ENCODE measurements at places on chromosomes 16 and 17.

- DNase-seq: no peak
Measured at GRCh38 chr16:56192986-56193945, 2.0 kb downstream of the GNAO1 start.

DNA sequence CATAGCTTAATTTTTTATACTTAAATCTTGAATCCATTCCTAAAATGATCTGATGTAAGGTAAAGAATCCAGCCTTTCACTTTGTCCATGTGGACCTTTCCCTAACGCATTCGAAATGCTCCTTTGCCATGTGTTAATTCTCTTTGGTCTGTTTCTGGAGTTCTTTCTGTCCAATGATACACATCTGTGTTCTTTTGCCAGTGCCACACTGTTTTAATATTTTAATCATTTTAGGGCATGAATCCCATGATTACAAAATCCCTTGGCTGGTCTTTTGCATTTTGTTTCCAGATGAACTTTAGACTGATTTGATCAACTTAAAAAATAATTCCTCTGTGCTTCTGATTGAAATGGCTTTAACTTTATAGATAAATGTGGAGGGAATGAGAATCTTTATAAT, 74.1 kb downstream of the NTN1 start:
- DNase-seq: no peak

- no peak for DNase-seq
Measured at GRCh38 chr17:35790841-35791240, 4.6 kb downstream of the MMP28 start.

DNA sequence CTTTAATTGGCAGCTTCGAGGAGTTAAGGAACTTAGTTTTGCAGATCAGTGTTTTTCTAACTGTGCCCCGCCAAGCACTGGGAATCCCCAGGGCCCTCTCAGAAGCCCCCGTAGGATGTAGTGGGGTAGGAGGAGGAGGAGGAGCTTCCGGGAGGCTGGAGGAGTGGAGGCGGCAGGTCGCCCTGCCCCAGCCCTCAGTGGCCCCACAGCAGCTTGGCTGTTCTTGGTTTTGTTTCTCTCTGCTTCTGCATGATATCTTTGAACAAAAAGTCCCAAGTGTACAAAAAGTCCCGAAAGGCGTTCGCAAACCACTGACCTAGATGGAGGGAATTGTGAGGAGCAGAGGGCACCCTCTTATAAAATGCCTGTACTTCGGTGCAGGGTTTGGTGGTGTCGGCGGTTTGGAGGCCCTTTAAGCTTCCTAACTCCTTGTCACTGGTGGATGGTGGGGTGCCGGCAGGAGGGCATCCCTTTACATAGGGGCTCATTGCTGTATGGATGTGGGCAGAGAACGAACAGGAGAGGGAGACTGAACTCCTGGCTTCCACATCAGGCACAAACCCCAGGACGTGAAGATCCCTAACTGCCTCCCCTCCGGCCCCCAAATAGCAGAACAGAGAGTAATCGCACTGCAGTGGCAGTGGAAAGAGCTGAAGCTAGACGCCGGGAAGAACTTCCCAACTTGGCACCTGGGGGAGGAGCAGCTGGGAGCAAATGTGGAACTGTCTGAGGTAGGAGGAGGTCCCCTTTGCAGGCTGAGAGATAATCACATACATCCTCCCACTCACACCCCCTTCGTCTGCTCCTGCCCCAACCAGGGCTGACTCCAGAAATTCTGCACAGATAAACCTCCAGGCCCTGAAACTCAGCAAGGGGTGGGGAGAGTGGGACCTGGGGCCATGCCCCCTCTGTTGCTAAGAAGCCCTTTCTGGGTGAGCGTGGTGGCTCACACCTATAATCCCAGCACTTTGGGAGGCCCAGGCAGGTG, 20.1 kb downstream of the EPOP start:
- DNase-seq: no peak

- DNase-seq: peak; percentile 74
Measured at GRCh38 chr17:40547079-40547784, 18.0 kb downstream of the CCR7 start.
